Stimulated activated CD8-positive, alpha-beta memory T cell treated with anti-CD3 and anti-CD28 coated beads, Interleukin-7, amount 100 ng/mL, for 24 hours (primary cell): ENCODE measurements at places on chromosomes 5 and 9.

GRCh38 chr5:139460455-139460854 lies 2.1 kb downstream of the ECSCR start:
- DNase-seq = no peak

GRCh38 chr5:141680751-141681201 lies 1.3 kb downstream of the ARAP3 start:
- no peak for DNase-seq

- no peak for DNase-seq
These were observed 305.0 kb upstream of the PIK3R1 start for GRCh38 chr5:67910546-67910945.

GRCh38 chr5:111820072-111820471 lies 63.1 kb upstream of the NREP start:
- no peak for DNase-seq

- no peak for DNase-seq
These were observed 60.4 kb upstream of the ERCC6L2 start for GRCh38 chr9:95815133-95815532.

DNA sequence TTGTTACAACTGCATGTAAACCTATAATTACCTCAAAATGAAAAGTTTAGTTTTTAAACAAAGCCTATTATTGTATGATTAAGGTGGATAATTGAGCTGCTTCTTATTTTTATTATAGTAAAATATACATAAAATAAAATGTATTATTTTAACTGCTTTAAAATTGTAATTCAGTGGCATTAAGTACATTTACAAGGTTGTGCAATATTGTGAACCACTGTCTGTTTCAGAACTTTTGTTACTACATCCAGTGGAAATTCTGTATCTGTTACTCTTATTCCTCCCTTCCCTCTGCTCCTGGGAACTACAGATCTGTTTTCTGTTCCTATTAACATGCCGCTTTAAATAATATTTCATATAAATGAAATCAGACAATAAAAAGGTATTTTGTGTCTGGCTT lies 37.1 kb downstream of the ITGA1 start:
- no peak for DNase-seq

GRCh38 chr5:63127054-63127453 lies 548.4 kb downstream of the LRRC70 start:
- no peak for DNase-seq

- no peak for DNase-seq
These were observed 247.1 kb downstream of the EBF1 start for GRCh38 chr5:158852622-158853021.

- peak; percentile 72 for DNase-seq
These were observed 1.9 kb upstream of the CNTFR start for GRCh38 chr9:34591248-34591916.

DNA sequence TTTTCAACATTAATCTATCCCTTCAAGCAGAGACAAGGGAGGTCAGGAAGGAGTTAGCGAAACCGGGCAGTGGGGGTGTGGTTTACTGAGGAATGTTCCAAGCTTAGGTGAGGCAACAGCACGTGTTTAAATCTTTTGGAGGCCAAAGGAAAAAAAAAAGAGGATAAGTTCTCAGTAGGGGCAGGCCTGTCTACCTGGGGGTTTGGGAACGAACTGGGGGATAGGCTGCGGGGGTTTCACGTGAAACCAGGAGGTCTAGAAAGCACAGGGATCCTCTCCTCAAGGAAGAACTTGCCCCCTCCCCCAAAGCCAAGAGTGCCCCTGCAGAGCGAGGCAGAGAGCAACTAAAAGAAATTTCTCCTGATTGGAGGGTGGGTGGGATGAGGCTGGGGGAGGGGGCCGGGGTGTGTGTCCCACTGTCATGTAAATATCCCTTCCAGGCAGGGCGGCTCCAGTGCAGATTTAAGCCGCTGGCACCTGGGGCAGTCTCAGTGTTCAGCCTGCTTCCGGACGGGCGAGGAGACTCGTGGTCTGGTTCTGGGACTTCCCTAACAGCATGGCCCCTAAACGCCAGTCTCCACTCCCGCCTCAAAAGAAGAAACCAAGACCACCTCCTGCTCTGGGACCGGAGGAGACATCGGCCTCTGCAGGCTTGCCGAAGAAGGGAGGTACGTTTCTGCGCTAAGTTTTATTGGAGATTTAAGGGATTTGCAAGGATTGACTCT lies 5.5 kb upstream of the SET start:
- no peak for DNase-seq

GRCh38 chr9:35906923-35907699 lies 1.1 kb downstream of the HRCT1 start:
- no peak for DNase-seq

DNA sequence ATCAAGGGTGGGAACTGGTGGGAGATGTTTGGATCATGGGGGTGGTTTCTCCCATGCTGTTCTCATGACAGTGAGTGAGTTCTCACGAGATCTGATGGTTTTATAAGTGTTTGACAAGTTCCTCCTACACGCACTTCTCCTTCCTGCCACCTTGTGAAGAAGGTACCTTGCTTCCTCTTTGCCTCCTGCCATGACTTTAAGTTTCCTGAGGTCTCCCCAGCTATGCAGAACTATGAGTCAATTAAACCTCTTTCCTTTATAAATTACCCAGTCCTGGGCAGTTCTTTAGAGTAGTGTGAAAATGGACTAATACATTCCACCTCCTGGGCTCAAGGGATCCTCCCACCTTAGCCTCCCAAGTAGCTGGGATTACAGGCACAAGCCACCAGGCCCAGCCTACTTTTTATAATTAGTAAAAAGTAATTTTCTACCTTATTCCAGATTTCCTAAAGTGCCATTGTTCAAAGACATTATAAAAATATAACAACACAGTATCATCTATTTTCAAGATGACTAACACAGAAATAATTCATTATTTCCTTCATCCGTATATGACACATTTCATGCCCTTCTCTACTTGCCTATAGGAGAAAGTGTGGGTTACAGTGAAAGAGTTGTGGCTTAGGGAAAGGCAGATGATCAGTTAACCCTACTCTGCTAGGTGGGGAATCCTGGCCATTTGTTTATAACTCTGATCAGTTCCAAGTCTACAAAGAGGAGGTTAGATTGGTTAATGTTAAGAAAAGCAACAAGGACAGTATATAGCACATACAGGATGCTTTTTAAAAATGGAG lies 99.9 kb downstream of the TTC39B start:
- DNase-seq = no peak

DNA sequence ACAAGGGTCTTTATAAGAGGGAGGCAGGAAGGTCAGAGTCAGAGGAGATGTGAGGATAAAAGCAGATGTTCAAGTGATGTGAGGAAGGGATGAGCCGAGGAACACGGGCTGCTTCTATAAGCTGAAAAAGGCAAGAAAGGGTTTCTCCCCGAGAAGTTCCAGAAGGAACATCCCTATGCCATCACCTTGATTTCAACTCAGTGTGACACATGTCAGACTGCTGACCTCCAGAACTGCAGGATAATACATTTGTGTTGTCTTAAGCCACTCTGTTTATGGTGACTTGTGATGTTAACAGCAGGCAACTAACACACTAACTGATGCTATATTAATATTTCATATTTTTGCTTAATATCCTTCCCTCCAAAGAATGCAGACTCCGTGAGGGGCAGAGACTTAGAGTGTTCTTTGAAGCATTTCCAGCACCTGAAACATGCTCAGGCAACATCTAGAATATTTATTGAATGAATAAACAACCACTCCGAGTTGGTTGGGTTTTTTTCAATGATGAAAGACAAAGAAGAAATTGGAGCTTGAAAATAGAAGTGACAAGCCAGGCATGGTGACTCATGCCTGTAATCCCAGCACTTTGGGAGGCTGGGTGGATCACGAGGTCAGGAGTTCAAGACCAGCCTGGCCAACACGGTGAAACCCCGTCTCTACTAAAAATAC lies 77.6 kb upstream of the ADRA1B start:
- no peak for DNase-seq

DNA sequence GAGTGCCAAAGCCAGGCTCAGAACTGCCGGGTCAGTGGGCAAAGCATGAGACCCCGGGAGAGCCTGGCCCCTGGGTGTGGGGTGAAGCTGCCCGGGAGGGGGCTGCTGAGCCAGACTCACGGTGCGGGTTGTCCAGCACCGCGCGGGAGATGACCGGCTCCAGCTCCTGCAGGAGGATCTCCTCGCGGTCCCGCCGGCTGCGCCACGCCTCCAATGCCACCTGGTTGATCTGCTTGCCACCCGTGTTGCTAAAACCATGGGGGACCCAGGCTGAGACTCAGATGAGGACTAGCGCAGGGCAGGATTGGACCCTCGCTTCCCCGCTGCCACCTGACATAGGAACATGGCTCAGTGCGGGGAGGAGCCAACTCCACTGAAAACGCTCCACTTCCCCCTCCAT lies 2.6 kb downstream of the TOR2A start:
- DNase-seq = no peak

DNA sequence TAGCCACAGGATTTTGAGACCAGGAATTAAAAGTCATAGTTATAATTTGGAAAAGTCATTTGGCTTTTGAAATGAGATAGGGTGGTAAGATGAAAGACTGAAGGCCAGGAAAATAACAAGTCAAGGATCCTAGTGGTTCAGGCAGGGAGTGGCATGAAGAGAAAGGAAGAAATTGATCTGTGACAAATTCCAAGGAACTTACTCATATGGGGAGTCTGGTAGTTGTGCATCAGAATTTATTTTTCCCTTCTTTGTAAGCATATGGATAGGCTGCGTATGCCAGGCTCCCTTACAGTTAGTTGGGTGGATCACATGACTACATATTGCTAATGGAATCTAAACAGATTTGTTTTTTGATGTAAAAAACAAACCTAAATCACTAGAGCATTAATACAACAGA lies 21.0 kb downstream of the ISL1 start:
- no peak for DNase-seq

- no peak for DNase-seq
These were observed 84.0 kb downstream of the RAB3C start for GRCh38 chr5:58666598-58667581.

GRCh38 chr5:26894719-26895263 lies 143.6 kb downstream of the CDH9 start:
- DNase-seq = no peak

DNA sequence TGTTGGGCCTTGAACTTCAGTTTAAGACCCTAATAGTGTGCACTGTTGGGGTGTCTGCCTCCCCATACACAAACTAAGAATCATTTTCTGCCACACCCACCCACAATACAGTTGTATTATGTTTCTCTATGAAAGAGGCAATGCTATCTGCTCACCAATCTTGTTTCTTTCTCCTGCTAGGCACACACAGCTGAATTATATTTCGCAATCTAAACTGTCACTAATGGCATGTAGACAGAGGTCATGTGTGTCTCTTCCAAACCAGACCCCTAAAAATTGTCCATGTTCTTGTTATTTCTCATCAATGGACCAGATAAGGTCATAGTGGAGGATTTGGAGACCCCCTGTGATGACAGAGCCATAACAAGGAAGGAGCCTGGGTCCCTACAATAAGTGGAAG lies 57.3 kb downstream of the RIGI start:
- no peak for DNase-seq
